ENCODE measurements at places on chromosomes 2 and 18. TPM values are rescaled to one million over a fixed set of nuclear protein-coding genes. Genes with fewer than 3 reads are reported as not detected.

VWC2L gene
- not detected for total RNA-seq

- H3K4me3 ChIP-seq, result no peak overlapping the region
- no peaks in the 10 kb centered on the region for H3K36me3 ChIP-seq
- DNase-seq, result no peak
- H3K27ac ChIP-seq, result no peak overlapping the region
- H3K4me1 ChIP-seq, result no peaks in the 10 kb centered on the region
Observed at GRCh38 chr18:67520351-67520921, 3.9 kb upstream of the DSEL start.

ZNF407 gene
- total RNA-seq, result 18.1 TPM

GRCh38 chr2:130766711-130767407 lies 11.5 kb downstream of the AMER3 start:
- H3K27ac ChIP-seq, result no peak overlapping the region
- no peak for DNase-seq
- no peaks in the 10 kb centered on the region for H3K36me3 ChIP-seq
- H3K4me1 ChIP-seq, result no peaks in the 10 kb centered on the region
- H3K4me3 ChIP-seq, result no peak overlapping the region

CAPN13 gene
- total RNA-seq, result not detected

DNA sequence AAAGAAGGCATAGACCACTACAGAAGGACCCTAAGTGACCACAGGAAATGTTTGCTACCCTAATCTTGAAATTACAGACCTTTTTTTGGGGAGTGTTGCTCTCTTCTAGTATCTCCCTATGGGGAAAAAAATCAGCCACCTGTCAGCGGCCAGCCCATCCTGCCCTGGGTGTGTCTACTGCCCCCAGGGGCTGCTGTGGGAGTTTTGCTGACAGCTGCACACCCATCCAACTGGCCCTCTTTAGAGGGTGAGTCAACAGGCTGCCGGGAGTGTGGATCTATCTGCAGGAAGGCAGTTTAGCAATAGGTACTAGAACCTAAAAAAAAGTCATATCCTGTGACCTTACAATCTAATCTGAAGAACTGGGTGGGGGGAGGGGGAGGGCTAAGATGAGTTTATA lies 796 bp upstream of the DYSF start:
- no peaks in the 10 kb centered on the region for H3K36me3 ChIP-seq
- H3K27me3 ChIP-seq, result no peaks in the 10 kb centered on the region
- no peak overlapping the region for H3K4me3 ChIP-seq
- DNase-seq, result no peak

Measured in Karpas-422 (cell line).